Frontal cortex (tissue), 4 donors: ENCODE measurements at places on chromosomes 3 and 15. TPM values are rescaled to one million over a fixed set of nuclear protein-coding genes. Genes with fewer than 3 reads are reported as not detected.

Gene TRH
- total RNA-seq: 4.1 TPM

Gene ARHGEF26
- 4.1 TPM for total RNA-seq

Gene DLEC1
- total RNA-seq: 0.41 TPM

Gene PAK6
- total RNA-seq: 11.8 TPM

Gene LYZL4
- total RNA-seq: not detected

Gene CADM2
- total RNA-seq: 64.8 TPM

Gene TICRR
- total RNA-seq: 1.2 TPM

Gene KIF23
- 6.5 TPM for total RNA-seq

Gene BFSP2
- not detected for total RNA-seq

Gene THAP10
- total RNA-seq: 7.3 TPM

Gene MCF2L2
- 42.0 TPM for total RNA-seq

Gene CHMP2B
- total RNA-seq: 29.3 TPM

Gene LCTL
- total RNA-seq: 0.41 TPM

Gene GRK7
- under 0.01 TPM for total RNA-seq

Gene KCNMB2
- 15.1 TPM for total RNA-seq

Gene GOLGA6L4
- total RNA-seq: 2.4 TPM

Gene VGLL3
- total RNA-seq: 1.2 TPM

Gene CPLX3
- total RNA-seq: 0.82 TPM

Gene FES
- 3.7 TPM for total RNA-seq

Gene SLC30A4
- 38.7 TPM for total RNA-seq

Gene TMEM45A
- 2.9 TPM for total RNA-seq

Gene TM4SF18
- total RNA-seq: 3.7 TPM

Gene KIF15
- total RNA-seq: 6.9 TPM

Gene EFCC1
- 0.41 TPM for total RNA-seq

Gene EMC7
- total RNA-seq: 22.8 TPM

Gene SLC12A1
- 1.6 TPM for total RNA-seq

Gene HHLA2
- total RNA-seq: not detected

Gene GCSAM
- not detected for total RNA-seq

Gene GP9
- total RNA-seq: not detected

Gene RTP1
- total RNA-seq: 0.41 TPM

Gene GATM
- total RNA-seq: 91.3 TPM

Gene SUMF1
- total RNA-seq: 25.7 TPM

Gene FAM3D
- total RNA-seq: not detected

Gene C2CD4A
- under 0.01 TPM for total RNA-seq

Gene GOLGA8Q
- total RNA-seq: not detected

Gene BCL2A1
- 0.82 TPM for total RNA-seq

Gene PKM
- 285 TPM for total RNA-seq

Gene ACP3
- not detected for total RNA-seq

Gene LRRIQ4
- 0.82 TPM for total RNA-seq

Gene OXTR
- 2.0 TPM for total RNA-seq

Gene RPLP1
- total RNA-seq: 27.3 TPM

Gene HESX1
- not detected for total RNA-seq

Gene TYRO3
- total RNA-seq: 22.4 TPM

Gene KBTBD13
- total RNA-seq: not detected

Gene PTX3
- total RNA-seq: 16.7 TPM

Gene CHRM5
- total RNA-seq: 0.41 TPM

Gene HCLS1
- 0.82 TPM for total RNA-seq

Gene ARGFX
- not detected for total RNA-seq

Gene CLDN18
- not detected for total RNA-seq

Gene CFAP44
- total RNA-seq: 3.3 TPM

Gene SPINK8
- not detected for total RNA-seq

Gene ST3GAL6
- 18.3 TPM for total RNA-seq

Gene LRRC49
- 145 TPM for total RNA-seq
